ENCODE measurements at places on chromosomes 5 and 9.
A peak's percentile ranks its signal among the peaks of the same experiment; 100 is the strongest.

GRCh38 chr5:169534311-169534880, 49.2 kb upstream of the SPDL1 start:
- H3K36me3 ChIP-seq, result no peaks in the 10 kb centered on the region
- H3K4me3 ChIP-seq, result no peak overlapping the region
- no peaks in the 10 kb centered on the region for H3K4me1 ChIP-seq
- DNase-seq, result no peak
- H3K27me3 ChIP-seq, result peaks cover 8% of the 10 kb centered on the region
- no peak overlapping the region for H3K27ac ChIP-seq

DNA sequence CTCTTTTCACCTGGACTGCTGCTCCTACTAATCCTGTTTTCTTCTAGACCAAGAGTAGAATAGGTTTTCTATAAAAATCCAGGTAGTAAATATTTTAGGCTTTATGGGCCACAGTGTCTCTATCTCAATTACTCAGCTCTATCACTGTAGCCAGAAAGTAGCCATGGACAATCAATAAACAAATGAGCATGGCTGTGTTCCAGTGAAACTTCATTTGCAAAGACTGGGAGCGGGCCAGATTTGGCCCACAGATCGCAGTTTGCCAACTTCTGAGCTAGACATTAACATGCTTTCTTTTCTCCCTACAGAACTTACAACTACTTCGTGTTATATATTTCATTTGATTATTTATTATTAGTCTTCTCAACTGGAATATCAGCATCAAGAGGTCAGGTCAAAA, 30.2 kb downstream of the BRINP1 start:
- no peaks in the 10 kb centered on the region for H3K27me3 ChIP-seq
- H3K4me1 ChIP-seq, result no peaks in the 10 kb centered on the region
- no peak overlapping the region for H3K4me3 ChIP-seq
- H3K36me3 ChIP-seq, result no peaks in the 10 kb centered on the region
- no peak overlapping the region for H3K27ac ChIP-seq

- H3K4me3 ChIP-seq, result no peak overlapping the region
- no peak overlapping the region for H3K27ac ChIP-seq
- no peaks in the 10 kb centered on the region for H3K36me3 ChIP-seq
- DNase-seq, result no peak
These were observed 23.4 kb upstream of the SLC6A19 start for GRCh38 chr5:1177826-1178528.

DNA sequence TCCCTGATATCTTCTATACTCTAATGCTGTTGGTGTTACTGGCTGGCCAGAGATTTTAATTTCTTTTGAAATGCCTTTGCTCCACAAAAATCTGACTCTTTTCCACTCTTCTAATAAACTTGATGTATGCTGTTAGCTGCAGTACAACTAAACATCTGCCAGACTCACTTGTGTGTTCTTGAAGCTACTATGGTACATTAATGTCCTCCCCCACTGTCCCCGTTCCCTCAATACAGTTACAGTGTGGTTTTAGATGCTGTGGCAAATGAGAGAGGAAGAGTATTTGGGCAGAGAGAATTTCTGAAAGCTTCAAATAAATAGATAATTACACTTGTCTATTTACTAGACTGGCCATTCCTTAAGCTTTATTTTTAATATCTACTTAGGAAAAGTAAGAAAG, 18.3 kb upstream of the ERAP1 start:
- H3K27ac ChIP-seq, result no peak overlapping the region
- no peaks in the 10 kb centered on the region for H3K36me3 ChIP-seq
- no peak for DNase-seq
- peaks cover 13% of the 10 kb centered on the region for H3K27me3 ChIP-seq
- H3K4me3 ChIP-seq, result no peak overlapping the region

DNA sequence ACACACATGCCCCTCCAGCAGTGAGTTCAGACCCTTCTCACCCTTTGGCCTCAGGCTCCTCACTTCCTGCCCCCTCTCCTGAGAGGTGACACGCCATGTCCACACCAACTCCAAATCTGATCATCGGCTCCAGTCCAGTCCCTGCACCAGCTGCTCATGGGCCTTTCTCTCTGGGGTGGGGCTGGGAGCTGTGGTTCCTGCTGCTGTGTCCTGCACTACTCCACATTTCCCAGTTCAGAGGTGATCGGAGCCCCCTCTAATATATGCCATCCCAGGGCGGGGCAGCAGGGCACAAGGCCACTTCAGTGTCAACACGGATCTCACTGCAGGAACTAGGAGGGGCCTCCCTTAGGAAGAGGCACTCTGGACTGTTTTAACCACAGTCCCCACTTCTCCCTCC, 91.5 kb downstream of the ADAMTS2 start:
- no peak overlapping the region for H3K4me3 ChIP-seq
- H3K27ac ChIP-seq, result no peak overlapping the region
- H3K4me1 ChIP-seq, result no peaks in the 10 kb centered on the region
- no peaks in the 10 kb centered on the region for H3K27me3 ChIP-seq

DNA sequence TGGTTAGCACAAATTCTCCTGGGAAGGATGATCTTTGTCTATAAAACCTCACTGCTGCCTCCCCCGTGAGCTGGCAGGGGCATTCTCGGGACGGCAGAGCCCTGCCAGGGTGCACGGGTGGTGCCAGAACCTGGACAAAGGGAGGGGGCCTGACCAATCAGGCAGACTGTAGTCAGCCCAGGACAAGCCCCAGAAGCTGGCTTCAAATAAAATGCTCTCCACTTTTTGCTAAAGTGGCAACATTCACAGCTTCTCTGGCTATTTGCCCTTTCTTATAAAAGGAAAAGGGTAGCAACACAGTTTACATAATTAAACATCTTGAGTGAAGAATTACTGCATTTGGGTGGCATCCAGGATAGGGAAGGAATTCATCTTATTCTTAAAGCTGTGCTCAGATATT, 14.4 kb downstream of the IL9 start:
- no peak overlapping the region for H3K27ac ChIP-seq
- H3K4me3 ChIP-seq, result no peak overlapping the region
- no peaks in the 10 kb centered on the region for H3K36me3 ChIP-seq
- H3K4me1 ChIP-seq, result no peaks in the 10 kb centered on the region

DNA sequence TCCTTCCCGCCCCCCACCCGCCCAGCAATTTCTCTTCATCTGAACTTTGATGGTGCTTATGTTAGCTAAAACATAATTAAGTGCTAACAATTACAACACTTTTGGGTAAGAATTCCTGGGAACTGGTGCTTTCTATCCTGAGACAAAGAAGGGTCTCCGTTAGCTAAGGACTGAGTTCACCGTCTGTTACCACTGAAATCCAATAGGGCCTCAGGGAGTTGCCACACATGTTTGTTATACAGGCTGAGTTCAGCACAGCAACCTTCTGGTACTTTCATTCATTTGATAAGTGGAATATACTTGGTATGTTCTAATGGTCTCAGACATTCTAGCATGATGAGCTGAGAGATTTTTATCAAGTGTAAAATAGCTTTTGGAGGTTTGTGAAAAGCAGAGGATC, 437.9 kb downstream of the EFNA5 start:
- H3K27ac ChIP-seq, result no peak overlapping the region
- no peak overlapping the region for H3K4me3 ChIP-seq
- no peaks in the 10 kb centered on the region for H3K36me3 ChIP-seq
- H3K4me1 ChIP-seq, result no peaks in the 10 kb centered on the region

DNA sequence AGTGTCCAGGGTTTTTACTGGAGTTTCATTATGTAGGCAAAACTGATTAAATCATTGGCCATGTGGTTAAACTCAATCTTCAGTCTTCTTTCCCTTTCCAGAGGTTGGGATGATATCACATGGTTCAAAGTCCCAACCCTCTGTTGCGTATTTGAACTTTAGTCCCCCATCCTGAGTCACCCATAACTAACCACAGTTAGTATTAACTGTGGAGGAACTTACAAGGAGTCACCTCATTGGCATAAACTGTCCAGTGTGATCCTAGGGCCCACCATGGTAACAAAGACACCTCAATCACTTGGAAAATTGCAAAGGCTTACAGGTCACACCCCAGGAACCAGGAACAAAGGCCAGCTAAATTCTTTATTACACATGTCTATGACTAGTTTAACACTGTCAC, 188.5 kb downstream of the COX7C start:
- no peak for DNase-seq
- H3K27ac ChIP-seq, result no peak overlapping the region
- peaks cover 2% of the 10 kb centered on the region for H3K27me3 ChIP-seq
- no peak overlapping the region for H3K4me3 ChIP-seq
- H3K4me1 ChIP-seq, result no peaks in the 10 kb centered on the region
- H3K36me3 ChIP-seq, result no peaks in the 10 kb centered on the region

DNA sequence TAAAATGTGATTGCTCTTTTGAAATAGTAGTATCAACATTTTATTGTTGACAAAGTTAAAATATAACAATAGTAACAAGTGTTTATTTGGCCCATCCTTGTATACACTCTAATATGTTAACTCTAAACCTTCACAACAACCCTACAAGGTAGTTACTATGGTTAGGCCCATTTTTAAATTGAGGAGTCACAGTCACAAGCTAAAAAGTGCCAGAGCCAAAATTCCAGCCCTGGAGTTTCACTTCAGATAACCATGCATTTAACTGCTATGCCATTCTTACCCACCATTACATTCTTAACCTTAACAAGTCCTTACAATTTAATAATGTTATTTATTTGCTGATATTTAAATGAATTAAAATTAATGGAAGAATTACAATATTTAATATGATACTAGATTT, 91.2 kb downstream of the CWC27 start:
- DNase-seq, result no peak
- H3K27me3 ChIP-seq, result no peaks in the 10 kb centered on the region
- H3K27ac ChIP-seq, result no peak overlapping the region
- no peak overlapping the region for H3K4me3 ChIP-seq

DNA sequence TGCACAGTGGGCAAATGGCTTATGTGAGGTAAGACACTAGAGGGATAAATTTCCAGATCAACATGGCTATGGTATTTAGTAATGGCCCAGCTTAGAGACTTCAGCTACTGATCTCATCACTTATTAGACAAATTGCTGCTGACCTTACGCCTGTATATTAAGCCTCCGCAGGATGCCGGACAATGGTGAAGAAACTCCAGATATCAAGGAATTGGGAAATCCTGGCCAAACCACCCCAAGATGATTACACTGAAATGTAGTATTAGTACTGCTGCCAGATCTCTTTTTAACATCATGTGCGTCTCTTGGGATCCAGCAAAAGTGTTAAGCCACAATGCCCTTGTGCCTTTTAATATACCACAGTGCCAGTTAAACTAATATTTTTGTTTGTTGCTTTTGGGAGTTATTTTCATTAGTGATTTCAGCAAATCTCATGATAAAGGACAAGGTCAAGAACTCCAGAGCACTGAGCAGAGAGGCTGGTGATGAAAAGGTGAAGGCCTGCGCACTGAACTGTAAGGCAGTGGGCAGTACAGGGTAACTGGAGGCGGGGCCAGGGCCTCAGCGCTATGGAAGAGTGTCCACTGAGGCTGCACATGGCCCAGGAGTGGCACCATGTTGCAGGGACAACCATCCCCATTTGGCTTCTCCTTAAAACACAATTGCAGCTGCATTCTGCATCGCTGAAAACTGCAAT, 32.5 kb downstream of the TSTD2 start:
- no peak for DNase-seq
- no peak overlapping the region for H3K27ac ChIP-seq
- peaks cover 3% of the 10 kb centered on the region for H3K27me3 ChIP-seq
- peaks cover 35% of the 10 kb centered on the region for H3K36me3 ChIP-seq
- H3K4me1 ChIP-seq, result peaks cover 3% of the 10 kb centered on the region
- H3K4me3 ChIP-seq, result no peak overlapping the region

DNA sequence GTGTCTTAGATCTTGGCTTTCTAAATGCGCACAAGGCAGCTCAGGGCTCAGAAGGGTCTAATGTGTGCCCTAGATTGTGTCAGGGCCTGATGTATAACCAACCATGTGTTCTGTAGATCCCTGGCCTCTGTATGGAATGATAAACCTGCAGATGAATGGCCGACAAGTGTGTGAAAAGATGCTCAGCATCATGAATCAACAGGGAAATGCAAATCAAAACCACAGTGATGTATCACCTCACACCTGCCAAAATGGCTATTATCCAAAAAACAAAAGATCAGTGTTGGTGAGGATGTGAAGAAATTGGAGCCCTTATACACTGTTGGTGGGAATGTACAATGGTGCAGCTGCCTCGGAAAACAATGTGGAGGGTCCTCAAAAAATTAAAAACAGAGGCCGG, 489.8 kb downstream of the SEMA5A start:
- no peaks in the 10 kb centered on the region for H3K27me3 ChIP-seq
- no peak overlapping the region for H3K4me3 ChIP-seq
- DNase-seq, result no peak
- no peaks in the 10 kb centered on the region for H3K4me1 ChIP-seq
- no peaks in the 10 kb centered on the region for H3K36me3 ChIP-seq

GRCh38 chr5:94793113-94793815, 174.8 kb downstream of the SLF1 start:
- H3K36me3 ChIP-seq, result peaks cover 10% of the 10 kb centered on the region
- DNase-seq, result peak; percentile 22
- peak overlapping the region; percentile 93 for H3K27ac ChIP-seq
- H3K27me3 ChIP-seq, result peaks cover 16% of the 10 kb centered on the region

GRCh38 chr9:117992006-117992405, 287.8 kb downstream of the TLR4 start:
- no peaks in the 10 kb centered on the region for H3K27me3 ChIP-seq
- no peaks in the 10 kb centered on the region for H3K36me3 ChIP-seq
- DNase-seq, result no peak
- no peak overlapping the region for H3K4me3 ChIP-seq
- no peak overlapping the region for H3K27ac ChIP-seq
- no peaks in the 10 kb centered on the region for H3K4me1 ChIP-seq

- H3K27me3 ChIP-seq, result no peaks in the 10 kb centered on the region
- no peak overlapping the region for H3K4me3 ChIP-seq
These were observed 24.8 kb upstream of the LOX start for GRCh38 chr5:122102825-122103224.
